Cardiac septum (tissue), 1 donor: ENCODE measurements at places on chromosomes 4 and X. TPM values are rescaled to one million over a fixed set of nuclear protein-coding genes. Genes with fewer than 3 reads are reported as not detected.

The TMPRSS11A gene
- not detected for total RNA-seq

DNA sequence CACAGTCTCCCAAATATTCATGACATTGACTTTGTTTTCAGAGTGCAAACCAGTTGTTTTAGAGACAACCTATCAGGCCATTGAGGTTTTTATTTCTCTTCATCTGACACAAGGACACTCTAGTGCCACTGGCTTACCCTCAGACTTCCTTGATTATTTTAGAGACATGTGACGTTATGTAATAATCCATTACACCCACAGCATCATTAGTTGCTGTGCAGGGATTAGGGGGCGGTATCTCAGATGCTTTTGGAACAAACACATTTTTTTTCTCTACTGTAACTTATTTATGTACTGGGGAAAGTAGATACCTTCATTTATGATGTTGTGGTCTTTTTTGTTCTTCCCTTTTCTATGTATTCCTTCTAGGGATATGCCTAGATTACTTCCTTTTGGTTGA is 2293.1 kb downstream of the PCDH7 start:
- DNase-seq, result no peak

GRCh38 chrX:50099331-50099730 is 101.5 kb downstream of the AKAP4 start:
- DNase-seq, result no peak

The GAGE1 gene
- total RNA-seq, result not detected

The PRRG3 gene
- 1.1 TPM for total RNA-seq

DNA sequence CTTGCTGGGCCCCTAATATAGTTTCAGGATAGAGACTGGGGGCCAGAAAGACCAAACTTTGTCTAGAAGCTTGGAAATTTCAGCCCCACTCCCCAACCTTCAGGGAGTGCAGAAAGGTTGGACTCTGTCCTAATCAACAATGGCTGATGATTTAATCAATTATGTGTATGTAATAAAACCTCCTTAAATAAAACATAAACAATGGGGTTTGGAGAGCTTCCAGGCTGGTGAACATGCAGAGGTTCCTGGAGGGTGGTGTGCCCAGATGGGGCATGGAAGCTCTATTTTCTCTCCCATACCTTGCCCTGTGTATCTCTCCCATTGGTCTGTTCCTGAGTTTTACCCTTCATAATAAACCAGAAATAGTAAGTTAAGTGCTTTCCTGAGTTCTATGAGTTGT is 174.2 kb downstream of the GC start:
- DNase-seq, result no peak

DNA sequence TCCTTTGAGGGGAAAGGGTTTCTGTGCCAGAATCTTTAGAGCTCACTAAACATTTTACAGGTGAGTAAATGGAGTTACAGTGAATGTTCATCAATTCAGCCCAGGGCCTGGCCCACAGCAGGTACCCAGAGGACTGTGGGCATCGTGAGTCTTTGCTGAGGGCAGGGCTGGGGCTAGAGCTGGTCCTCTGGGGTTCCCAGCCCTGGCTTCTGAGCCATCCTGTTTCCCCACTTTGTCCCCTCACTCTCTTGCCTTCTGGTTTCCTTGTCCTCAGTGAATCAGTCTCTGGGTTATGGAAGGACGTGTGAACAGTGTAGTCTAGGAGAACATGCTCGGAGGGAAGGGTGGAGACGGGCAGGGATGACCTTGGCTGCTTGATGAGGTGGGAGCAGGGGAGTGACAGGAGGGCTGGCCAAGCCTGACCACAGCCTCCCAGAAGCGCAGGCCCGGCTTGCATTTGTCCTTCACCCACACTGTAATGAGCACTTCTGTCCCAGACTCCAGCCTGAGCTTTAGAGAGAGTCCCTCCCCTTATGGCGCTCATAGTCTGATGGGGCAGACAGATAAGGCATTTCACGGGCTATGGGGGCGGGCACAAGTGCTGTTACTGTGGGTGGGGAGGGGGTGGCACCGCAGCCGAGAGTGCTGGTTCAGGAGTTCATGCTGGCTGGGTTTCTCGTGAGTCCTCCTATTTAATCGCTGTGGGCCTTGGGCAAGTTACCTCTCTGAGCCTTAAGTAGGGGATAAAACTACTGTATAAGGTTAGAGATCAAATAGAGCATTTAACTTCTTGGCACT is 17.3 kb downstream of the TBC1D14 start:
- DNase-seq, result no peak

DNA sequence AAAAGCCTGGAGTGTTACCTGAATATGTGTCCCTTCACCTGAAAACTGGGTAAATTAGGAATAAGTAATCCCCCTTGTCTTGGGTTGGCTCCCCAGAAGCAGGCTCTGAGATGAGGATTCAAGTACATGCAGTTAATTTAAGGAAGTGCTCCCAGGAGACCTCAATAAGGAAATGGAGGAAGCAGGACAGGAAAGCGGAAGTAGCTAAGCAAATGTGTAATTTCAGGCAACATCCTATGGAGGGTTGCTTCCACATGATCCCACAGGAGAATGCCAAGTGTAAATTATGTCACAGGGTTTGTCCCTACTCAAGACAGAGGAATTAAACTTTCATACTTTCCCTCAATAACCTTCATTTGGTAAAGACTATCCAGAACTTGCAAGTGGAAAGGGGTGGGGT is 48.1 kb upstream of the ARHGEF6 start:
- DNase-seq, result no peak
